ENCODE measurements at places on chromosomes 4 and X.

DNA sequence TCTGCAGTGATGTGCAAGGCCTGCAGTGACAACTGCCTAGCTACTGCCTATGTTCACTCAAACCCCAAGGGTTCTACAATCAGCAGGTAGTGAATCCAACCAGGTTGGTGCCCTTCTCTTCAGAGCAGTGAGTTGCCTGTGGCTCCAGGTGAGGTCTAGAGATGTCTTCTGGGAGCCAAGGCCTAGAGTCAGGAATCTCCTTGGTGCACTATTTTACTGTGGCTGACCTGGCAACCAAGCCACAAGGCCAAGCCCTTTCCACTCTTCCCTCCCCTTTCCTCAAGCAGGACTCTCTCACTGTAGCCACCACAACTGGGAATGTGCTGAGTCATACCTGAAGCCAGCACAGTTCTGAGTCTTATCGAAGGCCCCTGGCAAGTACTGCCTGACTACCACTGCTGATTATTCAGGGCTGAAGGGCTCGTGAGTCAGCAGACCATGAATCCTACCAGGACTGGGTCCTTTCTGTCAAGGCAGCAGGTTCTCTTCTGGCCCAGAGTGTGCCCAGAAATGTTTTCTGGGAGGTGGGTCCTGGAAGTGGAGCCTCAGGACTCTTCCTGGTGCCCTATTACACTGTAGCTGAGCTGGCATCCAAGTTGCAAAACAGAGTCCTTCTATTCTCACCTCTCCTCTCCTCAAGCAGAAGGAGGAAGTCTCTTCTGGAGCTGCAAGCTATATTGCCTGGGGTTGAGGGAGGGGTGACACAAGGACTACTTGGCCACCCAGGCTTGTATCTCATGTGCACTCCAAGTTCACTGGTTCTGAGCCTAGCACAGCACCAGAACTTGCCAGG, 111.6 kb downstream of the BTC start:
- no peak for DNase-seq

DNA sequence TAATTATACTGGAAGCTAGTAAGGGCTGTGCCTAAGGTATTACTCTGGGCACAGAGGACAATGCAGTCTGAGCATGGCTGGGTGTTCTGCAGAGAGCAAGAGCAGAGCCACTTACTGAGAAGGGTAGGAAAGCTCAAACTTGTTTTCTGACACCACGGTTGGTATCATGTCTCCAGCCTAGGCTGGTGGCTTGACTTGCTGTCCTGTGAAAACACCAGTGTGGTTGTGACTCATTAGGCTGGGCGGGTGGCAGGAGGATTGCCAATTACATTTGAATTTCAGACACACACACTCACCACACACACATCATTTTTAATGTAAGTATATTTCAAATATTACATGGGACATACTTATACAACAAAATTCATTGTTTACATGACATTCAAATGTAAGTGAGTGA, 19.7 kb upstream of the MTM1 start:
- DNase-seq: no peak

DNA sequence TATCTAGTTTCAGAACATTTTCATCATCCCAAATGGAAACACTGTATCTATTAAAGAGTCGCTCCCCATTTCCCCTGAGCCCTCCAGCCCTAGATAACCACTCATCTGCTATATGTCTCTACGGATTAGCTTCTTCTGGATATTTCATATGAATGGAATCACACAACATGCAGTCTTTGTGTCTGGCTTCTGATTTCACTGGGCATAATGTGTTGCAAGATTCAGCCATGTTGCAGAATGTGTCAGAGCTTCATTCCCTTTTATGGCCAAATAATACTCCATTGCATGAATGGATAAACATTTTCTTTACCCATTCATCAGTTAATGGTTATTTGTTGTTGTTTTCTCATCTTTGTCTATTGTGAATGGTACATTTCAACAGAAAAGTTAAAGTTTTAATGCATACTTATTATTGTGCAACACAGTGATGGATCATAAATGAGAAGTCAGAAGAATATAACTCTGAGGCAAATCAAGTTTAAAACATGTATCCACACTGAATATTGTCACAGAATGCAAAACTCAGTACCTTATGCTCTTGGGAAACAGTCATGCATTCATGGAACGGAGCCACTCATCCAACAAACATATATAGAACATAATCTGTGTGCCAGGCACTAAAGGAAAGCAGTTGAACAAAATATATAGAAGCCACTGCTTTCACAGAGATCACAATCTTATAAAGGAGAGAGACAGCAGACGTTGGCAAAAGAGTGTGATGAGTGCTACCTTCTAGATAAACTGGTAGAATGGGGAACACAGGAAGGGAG, 57.8 kb upstream of the MAGEA4 start:
- DNase-seq: no peak

GRCh38 chr4:998096-998691, 5.0 kb upstream of the SLC26A1 start:
- no peak for DNase-seq

GRCh38 chrX:123486297-123486696, 246.6 kb downstream of the THOC2 start:
- no peak for DNase-seq

DNA sequence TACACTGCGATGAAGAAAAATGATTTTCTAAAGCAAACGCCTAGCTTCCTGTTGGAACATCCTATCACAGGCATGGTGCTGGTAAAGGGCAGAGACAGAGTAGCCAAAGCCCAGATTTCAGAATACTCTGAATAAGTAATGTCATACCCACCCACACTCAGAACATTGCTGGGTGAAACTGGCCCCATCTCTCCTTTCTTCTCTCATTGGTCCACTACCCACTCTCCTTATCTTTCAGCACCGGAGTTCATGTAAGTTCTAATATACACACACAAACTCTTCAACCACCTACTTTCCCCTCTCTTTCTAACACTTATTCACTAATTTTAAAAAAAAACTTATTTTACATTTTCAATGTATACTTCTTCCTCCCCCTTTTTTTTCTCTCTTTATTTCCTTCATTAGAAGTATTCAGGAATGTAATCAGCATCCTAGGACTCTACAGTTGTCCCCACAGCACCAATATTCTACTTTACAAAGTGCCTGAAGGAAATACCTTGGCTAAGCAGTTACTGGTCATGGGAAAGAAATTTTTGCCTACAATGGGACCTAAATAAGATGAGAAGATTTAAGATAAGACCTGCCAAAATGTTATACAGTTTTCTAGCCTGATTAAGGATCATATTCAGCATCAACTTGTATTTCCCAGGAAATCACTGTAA, 63.0 kb downstream of the SEC24D start:
- no peak for DNase-seq

Measured in KBM-7 (cell line).